NCI-H1105 treated with DMSO at 0.1 percent for 48 hours (cell line): ENCODE measurements at places on chromosomes 2 and 18.

GRCh38 chr2:217593732-217594131 lies 409.1 kb downstream of the TNS1 start:
- no peak for DNase-seq

GRCh38 chr2:112317303-112318158 lies 42.1 kb downstream of the ZC3H6 start:
- DNase-seq, result no peak

DNA sequence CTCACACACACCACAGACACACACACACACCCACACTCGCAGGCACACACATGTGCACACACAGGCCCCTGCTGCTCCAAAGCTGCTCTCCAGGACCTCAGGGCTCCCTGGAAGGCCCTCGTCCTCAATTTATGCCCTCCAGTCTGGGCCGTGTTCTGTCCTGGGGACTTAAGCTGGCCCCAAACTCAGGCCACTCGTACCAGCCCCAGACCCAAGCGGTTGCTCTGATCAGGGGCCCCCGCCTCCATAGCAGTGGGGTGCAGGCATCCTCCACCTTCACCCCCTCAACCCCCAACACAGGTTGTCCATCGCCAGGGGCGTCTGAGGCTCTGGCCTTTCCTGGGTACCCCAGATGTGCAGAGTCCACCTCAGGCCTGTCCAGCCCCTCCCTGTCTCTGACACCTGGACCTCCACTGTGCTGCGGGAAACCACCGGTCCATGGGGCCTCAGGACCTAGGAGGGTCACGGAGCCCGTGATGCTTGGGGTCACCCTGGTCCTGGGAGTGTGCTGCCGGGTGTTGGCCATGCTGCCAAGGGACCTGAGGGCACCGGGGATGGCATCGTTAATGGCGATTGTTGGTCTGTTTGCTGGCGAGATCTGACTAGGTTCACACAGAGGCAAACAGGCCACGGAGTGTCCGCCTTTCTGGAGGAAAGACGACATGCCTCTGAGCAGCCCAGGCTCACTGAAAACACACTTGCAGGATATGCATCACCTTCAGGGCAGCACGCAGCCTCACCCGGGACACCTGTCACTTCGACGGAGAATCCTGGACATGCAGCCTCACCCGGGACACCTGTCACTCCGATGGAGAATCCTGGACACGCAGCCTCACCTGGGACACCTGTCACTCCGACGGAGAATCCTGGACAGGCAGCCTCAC lies 155.6 kb downstream of the NDUFA10 start:
- DNase-seq, result no peak

- peak; percentile 91 for DNase-seq
Measured at GRCh38 chr2:25401307-25402026, 59.7 kb upstream of the DNMT3A start.

DNA sequence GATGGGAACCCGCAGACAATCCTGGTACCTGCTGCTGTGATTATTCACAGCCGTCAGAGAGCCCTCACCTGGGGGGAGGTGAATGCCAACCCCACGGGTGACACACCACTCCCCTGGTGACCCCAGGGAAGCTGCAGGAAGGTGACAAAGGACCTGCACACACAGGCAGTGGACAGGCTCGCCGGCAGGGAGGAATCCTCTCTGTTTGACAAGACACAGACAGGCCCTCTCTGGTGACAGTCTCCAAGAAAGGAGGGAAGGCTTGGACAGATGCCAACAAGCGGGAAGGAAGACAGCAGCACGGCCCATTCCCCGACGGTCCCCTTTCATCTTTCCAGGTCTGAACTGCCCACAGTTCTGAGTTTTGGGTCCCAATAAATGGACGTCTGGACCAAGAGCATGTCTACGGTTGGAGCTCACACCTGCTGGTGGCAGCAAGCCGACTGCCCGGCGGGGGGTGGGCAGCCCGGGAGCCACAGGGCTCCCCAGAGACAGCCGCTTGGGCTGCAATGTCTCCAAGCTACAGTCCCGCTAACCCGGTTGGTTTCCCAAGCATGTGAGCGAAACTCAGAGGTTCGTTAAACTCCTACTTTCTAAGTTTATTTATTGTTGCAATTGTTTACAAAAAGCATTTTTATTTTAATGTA lies 31.8 kb downstream of the HDAC4 start:
- peak; percentile 1 for DNase-seq

GRCh38 chr2:204480676-204481075 lies 64.6 kb upstream of the PARD3B start:
- no peak for DNase-seq

- DNase-seq, result no peak
Measured at GRCh38 chr2:134399096-134399495, 145.2 kb downstream of the MGAT5 start.

- no peak for DNase-seq
Measured at GRCh38 chr2:121279476-121280220, 5.4 kb downstream of the TFCP2L1 start.

DNA sequence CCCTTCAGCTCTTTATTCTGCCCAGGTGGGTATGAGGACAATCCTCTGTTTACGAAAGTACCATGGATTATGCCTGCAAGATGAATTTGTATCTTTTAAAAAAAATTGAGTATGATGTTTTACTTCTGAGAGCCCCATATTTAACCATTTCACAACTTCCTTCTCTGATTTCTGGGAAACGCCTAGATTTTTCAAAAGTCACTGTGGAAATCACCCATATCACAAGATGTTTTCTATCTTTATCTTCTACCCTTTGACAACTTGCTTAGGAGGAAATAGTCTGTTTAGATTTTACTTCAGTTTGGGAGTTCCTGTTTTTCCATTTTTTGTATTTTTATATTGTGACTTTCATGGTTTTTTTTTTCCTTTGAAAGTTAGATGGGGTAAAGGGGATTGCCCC lies 53.0 kb downstream of the ICOS start:
- DNase-seq, result no peak

DNA sequence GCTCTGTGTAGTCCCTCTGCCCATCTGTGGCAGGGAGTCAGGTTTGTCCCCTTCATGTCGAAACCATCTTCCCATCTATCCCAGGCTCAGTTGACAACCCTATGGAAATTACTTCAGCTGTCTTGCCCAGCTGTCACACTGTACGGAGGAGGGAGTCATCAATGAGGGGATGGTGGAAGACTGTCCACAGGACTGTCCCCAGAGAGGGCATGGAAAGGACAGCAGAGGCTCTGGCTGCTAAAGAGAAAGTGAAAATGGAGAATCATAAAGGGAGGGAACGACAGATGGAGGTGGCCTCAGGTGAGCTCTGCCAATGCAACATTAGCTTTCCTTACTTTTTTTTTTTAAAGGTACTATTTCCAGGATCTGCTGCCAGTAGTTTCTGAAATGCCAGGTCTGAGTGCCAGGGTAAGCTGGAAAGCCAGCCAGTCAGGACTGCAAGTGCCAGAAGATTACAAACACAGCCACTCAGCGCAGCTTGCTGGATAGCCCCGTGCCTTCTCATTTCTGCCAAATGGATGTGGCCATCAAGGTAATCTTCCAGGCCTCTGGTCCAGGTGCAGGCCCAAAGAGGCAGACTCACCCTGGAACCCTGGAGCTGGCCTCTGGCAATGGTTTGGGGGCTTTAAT lies 192.8 kb downstream of the AGPS start:
- DNase-seq, result no peak

GRCh38 chr2:145290986-145291385 lies 771.1 kb upstream of the ZEB2 start:
- no peak for DNase-seq

GRCh38 chr2:206079699-206080465 lies 6.1 kb downstream of the INO80D start:
- DNase-seq, result no peak

DNA sequence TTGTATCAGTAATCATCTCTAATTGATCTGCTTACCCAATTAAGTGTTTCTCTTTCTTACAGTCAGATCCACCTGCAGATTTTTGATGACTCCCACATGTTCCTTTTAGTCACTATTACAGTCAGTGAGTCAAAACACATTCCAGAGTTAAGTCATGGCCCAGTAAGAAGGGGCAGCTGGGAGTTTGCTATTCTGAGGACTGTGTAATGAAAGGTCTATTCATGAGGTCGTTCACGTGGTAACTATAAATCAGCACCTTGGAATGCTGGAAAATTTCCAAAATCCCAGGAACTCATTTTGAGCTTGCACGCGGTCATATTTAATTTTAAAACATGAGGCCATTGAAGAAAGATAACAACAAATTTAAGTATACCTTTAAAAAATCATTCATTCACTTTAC lies 252.5 kb downstream of the XIRP2 start:
- DNase-seq, result no peak

DNA sequence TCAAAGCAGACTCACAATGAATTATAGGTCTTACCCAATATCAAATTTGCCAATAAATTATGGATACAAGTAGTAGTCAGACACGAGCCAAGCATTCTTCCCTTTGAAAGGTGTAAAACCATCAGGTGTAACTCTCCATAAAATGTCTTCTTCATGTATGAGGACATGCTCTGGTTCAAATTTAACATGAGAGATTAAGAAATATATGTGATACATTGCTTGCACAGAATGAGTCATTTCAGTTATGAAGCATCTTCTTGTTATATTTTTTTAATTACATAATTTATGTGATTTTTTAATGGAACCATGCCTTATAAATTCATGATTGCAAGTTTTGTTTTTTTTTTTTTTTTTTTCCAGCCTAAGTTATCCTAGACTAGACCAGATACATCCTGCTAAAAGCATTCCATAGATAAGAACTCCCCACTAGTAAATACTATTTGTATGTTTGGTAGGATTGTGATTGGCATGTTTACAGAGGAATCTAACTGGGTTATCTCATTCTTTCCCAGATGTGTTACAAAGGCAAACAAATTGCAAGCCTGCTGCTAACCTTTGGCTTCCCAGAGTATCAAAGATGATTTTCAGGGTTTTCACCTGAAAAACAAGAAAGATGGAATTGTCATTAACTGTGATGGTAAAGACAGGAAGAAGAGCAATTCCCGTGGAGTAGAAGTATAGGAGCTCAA lies 621.9 kb downstream of the XIRP2 start:
- DNase-seq, result no peak

- peak; percentile 62 for DNase-seq
Measured at GRCh38 chr18:34493566-34494358, 216.3 kb upstream of the DTNA start.

GRCh38 chr18:23967321-23968089 lies 47.0 kb upstream of the TTC39C start:
- DNase-seq, result no peak

GRCh38 chr2:9753276-9753600 lies 90.0 kb upstream of the TAF1B start:
- DNase-seq, result no peak

- no peak for DNase-seq
Measured at GRCh38 chr2:120596191-120596811, 139.4 kb upstream of the GLI2 start.

DNA sequence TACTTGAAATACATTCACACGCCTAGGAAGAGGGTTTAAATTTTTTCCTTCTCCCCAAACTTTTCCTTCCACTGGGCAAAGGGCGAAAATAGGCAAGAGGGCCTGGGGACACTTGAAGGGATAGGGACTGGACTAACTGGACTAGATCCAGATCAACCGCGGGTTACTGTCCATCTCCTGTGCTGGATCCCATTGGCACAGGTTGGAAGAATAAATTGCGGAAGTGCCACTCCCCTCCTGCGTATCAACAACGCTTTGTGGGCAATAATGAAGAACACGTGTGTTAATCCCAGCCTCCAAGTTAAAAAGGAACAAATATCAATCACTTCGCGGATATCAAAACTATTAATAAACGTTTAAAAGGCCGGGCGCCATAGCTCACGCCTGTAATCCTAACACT lies 1.7 kb upstream of the FZD5 start:
- no peak for DNase-seq

DNA sequence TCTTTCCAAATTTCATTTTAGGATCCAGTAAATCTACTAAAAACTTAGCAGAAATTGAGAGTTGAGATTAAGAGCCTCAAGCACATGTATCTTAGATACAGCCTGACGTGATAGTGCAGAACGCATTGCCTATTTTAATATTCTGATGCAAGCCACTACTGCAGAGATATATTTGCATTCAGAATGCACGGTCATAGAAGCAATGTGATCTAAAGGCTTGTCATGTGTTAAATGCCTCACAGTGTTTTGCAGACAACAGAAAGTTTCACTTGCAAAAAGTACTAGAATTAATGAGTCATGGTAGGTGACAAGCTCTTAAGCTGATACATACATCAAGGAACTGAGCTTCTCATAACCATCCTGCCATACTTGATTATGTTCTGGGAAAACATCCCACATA lies 886.7 kb upstream of the CHAC2 start:
- DNase-seq, result no peak

DNA sequence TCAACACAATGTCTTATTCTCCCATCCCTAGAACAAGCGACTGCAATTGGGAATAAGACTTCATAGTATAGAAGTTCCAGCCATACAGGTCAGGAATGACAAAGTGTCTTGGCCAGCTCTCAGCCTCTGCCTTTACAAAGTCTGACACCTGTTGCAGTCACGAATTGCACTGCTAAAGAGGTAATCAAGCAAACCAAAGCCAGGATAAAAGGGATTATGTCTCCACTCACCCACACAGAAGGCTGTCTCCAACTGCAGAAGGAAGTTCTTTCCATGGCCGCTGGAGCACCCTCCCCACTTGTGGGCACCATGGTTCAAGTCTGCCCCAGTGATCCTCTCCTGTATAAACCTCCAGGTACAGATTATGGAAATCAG lies 114.8 kb upstream of the PKDCC start:
- no peak for DNase-seq

- DNase-seq, result no peak
Measured at GRCh38 chr2:207141386-207141785, 24.4 kb downstream of the KLF7 start.

DNA sequence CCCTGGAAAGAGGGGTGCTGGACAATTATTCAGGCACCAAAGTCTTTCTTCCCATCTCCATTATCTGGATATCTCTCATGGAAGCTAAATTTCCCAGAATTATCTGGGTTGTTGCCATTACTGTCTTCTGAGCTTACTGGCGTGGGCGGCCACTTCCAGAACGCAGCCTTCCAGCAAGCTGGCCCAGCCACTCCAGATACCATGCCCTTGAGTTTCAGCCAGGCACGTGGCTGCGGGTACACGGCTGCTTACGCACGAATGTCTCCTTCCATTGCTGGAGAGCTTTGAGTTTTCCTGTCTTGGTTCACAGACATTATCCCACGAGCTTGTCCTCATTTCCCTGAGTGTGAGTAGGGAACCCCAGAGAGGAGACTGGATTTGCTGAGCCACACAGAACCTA lies 32.7 kb downstream of the CELF4 start:
- no peak for DNase-seq

DNA sequence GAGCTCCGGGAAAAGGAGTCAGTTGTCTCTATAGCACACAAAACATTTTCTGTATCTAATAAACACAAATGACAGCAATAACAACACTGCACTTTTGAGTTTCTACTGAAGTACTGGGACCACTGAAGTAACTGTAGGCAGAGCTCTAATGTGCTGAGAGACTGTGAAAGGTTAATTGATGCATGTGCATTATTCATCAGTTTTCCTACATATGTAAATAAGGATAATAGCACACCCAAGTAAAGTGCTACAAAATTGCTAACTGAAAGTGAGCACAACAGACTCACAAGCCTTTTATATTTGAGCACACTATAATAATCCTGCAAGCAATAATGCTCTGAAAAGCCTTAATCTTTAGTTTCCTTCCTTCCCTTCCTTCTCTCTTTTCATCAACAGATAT lies 1051.6 kb downstream of the LRP1B start:
- no peak for DNase-seq

GRCh38 chr2:177314194-177314593 lies 49.7 kb upstream of the NFE2L2 start:
- DNase-seq, result no peak
